CD4-positive, alpha-beta T cell treated with Interleukin-6 at 100 ng/mL for 8 hours (primary cell): ENCODE measurements at places on chromosomes 6 and 20.

- no peak for DNase-seq
Observed at GRCh38 chr6:8642131-8642530, 206.8 kb upstream of the SLC35B3 start.

DNA sequence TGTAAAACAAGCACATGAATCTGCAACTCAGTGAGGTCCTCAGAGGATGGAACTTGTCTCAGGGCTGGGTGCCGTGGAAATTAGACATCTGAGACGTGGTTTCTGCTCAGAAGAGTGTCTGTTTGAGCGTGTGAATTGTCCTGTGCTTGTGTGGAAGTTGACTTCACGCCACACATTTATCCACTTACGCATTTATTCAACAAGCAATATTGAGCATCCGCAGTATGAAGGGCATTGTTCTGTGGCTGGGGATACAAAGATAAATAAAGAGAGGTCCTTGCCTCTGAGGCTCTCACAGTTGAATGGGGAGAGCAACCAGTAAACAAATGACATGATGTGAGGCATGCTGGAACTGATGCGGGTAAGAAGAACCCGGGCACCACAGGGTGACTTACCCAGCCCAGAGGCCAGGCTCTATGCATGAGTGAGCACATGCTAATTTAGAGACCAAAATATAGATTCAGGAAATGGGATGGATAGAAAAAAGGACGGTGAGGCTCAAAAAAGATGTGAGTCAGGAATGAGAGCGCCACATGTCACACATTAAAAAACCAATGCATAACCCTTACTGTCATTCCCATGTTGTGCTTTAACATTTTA, 60.4 kb downstream of the SOBP start:
- DNase-seq = no peak

DNA sequence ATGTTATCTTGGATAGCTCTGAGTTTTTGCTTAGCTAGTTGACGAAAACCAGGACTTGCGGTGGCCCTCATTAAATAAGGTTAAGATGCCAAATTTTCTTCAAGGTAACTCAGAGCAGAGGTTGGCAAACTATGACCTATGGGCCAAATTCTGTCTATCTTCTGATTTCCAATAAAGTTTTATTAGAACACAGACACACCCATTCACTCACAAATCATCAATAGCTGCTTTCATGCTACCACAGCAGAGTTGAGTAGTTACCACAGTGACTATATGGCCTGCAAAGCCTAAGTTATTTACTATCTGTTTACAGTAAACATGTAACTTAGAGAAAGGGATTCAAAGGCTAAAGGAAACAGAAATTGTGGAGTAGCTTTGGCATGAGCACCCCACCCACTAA, 23.6 kb downstream of the DCDC2 start:
- no peak for DNase-seq

DNA sequence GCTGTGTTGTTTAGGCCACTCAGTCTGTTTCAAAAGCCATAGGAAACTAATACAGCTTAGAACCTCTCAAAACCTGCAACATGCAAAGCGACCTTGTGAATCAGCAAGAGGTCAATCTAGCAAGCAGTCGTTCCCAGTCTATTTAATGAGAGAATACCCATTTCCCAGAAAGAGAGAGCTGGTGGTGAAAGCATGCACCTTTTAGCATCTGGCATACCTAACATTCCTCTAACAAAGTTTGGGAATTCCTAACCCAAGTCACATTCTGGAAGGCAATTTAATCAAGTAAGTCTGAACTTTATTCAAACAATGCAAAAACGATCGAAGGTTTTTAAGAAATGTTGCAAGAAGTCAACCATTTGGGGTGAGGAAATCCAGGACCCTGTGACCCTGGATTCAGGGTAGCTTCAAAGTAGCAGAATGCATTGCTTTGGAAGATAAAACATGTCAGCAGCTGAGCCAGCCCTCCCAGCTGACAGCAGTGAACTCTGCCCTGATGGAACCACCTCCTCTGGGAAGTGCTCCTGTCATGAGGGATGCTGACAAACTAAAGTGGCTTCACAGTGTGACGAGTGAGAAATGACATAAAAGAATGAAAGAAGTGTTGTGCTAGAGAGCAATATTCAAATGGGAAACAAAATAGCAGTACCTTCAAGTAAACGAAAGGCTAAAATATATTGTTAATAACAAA, 104.8 kb downstream of the GMDS start:
- DNase-seq = no peak

DNA sequence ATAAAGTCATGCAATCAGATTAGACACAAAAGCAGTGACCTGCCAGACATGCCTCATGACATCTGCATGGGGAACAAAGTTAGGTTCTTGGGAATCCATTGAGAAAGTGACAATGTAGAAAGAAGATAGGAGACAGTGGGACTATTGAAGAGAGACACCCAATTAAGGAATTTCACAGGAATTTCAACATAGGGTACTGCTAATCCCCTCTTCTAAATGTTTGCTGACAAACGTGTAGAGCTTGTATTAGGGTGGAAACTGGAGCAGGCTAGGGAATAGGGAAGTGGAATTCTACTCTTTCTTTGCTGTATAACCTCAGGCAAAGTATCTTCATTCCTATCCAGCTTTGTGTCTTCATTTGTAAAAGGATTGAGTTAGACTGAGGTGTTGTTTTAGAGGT, 409.4 kb upstream of the SASH1 start:
- DNase-seq = no peak

DNA sequence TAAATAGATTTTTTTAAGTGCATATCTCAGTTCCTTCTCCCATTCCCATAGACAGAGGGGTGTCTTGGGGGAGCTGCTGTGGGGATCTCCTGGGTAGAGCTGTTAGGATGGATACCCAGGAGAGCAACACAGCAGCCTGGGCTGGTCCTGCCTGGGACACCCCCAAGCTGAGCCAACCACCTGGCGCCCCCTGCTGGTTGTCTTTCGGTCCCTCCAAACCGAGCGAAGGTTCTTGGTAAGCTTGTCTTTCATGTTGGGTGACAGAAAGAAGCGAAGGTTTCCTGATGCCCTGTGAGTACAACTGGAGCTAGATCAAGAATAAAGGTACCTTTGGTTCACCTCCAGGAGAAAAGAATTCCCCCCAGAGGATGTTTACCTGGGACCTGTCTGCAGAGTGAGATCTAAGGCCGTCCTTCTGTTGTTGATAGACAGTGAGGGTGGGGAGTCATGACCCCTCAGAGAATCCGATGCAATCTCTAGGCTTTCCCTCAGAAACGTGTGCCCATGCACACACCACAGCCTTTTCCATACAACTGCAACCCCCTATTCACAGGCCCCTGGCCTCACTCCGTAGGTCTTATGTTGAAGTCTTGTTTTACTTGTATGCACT, 50.8 kb downstream of the SNX9 start:
- peak; percentile 78 for DNase-seq

GRCh38 chr20:17507032-17507431, 24.1 kb downstream of the BFSP1 start:
- no peak for DNase-seq

- no peak for DNase-seq
Observed at GRCh38 chr6:104527761-104528415, 331.8 kb downstream of the HACE1 start.

- DNase-seq = no peak
Observed at GRCh38 chr6:167103041-167103891, 19.6 kb upstream of the CCR6 start.

GRCh38 chr6:140107216-140107615, 732.8 kb upstream of the CITED2 start:
- DNase-seq = no peak

GRCh38 chr20:31992086-31992485, 18.2 kb upstream of the CCM2L start:
- no peak for DNase-seq

GRCh38 chr6:106118835-106119431, 32.8 kb downstream of the PRDM1 start:
- DNase-seq = no peak

DNA sequence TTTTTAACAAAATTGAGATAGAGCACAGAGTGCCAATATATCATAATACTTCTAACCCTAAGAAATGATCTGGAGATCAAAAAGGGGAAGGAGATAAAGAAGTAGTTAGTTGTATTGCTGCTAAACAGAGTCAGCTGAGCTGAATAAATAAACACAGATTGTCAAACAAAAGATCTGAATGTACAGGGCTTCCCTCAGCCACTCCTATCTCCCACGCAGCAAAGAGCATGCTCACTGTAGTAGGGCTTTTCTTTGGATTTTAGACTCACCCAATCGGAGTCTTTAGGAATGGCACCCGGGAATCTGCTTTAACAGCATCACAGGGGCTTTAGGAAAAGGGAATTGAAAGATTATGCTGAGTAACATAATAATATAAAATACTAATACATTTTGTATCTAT, 222.2 kb upstream of the STXBP5 start:
- DNase-seq = no peak

DNA sequence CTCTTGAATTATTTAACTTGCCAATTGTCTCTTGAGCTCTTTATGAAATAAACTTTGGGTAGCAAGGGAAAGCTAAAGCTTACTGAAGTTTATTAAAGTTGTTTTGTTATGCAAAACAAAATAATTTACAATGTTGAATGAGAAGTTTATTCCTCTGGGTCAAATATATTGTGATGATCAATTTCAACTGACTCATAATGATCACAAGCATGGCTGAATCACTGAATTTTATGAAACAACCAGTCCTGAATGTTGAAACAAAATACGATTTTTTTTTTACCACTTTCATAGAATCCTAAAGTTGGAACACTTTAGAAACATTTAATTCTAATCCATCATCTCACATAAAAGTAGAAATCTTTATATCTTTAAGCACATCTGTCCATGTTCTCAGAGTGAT, 110.3 kb downstream of the RWDD2A start:
- DNase-seq = no peak

DNA sequence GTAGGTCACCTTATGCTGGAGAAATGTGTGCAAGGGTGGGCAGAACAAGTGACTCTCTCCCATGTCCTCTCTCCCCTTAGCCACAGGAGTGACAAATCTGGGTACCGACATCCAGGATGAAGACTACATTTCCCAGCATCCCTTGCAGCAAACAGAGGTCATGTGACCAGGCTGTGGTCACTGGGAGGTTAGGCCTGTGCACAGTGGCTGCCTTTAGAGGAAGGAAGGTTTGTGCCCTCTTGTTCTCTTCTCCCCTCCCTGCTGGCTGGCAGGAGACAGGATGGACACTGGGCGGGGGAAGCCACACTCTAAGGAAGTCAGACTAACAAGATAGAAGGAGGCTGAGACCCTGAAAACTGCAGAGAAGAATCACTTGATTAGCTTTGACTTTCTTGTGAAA, 360.2 kb downstream of the PREX1 start:
- no peak for DNase-seq

- DNase-seq = no peak
Observed at GRCh38 chr6:19834858-19835257, 2.3 kb upstream of the ID4 start.

GRCh38 chr20:63080811-63081210, 74.0 kb upstream of the BHLHE23 start:
- no peak for DNase-seq

- DNase-seq = no peak
Observed at GRCh38 chr20:25047766-25048165, 10.2 kb downstream of the ACSS1 start.

GRCh38 chr6:158816803-158817727, 2.1 kb downstream of the EZR start:
- DNase-seq = peak; percentile 20

- DNase-seq = peak; percentile 65
Observed at GRCh38 chr20:63520934-63521601, 503 bp downstream of the PPDPF start.

DNA sequence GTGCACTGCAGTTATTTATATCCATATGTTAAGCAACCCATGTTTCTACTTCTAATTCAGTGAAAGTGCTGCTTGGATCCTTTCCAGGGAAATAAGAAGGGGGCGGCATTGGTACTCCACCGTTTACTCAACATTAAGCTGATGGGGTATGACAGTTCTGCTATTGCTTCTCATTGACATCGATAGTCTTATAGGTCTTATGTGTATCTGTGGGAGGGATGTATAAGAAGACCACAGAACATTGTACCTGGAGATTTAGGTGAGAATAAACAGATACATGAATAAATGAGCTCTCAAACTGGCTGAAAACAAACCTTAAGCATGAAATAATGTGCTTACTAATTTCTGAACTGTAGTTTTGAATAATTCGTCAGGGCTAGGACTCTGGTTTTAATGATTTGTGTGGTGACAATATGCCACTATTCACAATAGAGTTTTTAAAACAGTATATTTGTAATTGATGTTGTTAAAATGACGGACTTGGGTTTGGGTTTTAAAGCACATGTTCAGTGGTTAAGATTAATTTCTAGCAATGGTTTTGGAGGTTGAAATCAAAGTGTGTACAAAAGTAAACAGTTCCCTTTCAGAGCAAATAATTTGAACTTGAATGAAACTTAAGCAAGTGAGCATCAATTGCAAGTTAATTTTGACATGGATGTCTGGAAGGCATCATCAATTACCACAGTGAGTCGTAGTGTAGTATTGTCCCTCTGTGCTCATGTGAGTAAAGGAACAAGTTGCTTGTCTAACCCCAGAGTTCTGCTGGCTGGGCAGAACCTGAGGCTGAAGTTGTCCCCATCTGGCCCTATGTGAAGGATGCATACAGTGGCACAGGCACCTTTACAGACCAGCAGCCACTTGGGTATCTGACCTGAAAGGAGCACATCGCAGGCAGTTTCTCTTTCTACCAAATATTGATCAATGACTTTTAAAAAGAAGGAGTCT, 84.7 kb upstream of the SUPT3H start:
- DNase-seq = no peak

DNA sequence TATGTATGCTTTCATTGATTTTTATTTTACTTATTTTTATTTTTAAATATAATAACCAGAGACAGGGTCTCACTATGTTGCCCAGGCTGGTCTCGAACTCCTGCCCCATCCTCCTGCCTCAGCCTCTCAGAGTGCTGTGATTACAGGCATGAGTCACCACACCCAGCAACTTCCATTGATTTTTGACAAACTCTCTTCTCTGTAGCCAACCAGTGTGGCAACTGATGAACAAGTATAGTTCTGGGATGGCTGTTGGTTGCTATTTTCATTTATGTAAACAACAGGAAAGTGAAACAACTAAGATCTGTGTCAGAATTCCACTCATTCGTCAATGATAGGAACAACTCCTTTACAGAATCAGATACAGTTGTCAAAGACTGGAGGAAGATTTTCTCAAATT, 356.7 kb upstream of the JARID2 start:
- DNase-seq = no peak

DNA sequence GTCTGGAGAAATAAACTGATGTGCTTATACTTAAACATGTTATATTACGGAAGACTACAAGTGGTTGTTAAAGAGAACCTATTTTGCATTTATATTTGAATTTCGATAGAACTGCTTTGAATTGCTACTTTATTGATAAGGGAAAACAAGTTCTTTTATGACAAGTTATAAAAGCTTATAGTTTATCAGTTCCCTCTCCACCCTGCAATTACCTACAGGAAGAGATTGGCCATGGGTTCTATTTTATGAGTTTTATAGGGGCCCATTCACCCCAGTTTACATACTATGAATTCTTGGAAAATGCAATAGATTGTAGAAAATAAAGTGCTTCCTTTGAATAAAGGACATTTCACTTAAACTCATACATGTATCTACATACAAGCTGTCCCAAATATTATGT, 144.4 kb downstream of the AHI1 start:
- no peak for DNase-seq
